Astrocyte (in vitro differentiated cells and primary cell): ENCODE measurements at places on chromosomes 1 and 21. TPM values are rescaled to one million over a fixed set of nuclear protein-coding genes. Genes with fewer than 3 reads are reported as not detected.

The ANGPTL3 gene
- total RNA-seq: not detected in 2 replicates

The EXTL1 gene
- total RNA-seq: 26.4 and 39.9 TPM in 2 replicates

The NTRK1 gene
- total RNA-seq: 0.10 and 0.27 TPM in 2 replicates

The CFAP74 gene
- total RNA-seq: not detected in 2 replicates

The CFAP141 gene
- not detected in 2 replicates for total RNA-seq

The CRNN gene
- total RNA-seq: not detected in 2 replicates

The RAP1GAP gene
- total RNA-seq: 3.2 and 5.4 TPM in 2 replicates

The LPAR3 gene
- 0.70 and 0.91 TPM in 2 replicates for total RNA-seq

The C4BPA gene
- not detected in 2 replicates for total RNA-seq

The LRRC39 gene
- 0.22 and 0.57 TPM in 2 replicates for total RNA-seq

The CFHR2 gene
- total RNA-seq: not detected in 2 replicates

The CYP4Z1 gene
- total RNA-seq: not detected in 2 replicates

The PLPPR5 gene
- total RNA-seq: 0.09 and 0.12 TPM in 2 replicates

The SLAMF6 gene
- not detected in 2 replicates for total RNA-seq

The C8B gene
- total RNA-seq: not detected in 2 replicates

The BROX gene
- total RNA-seq: 44.7 and 49.5 TPM in 2 replicates

The ITLN2 gene
- not detected in 2 replicates for total RNA-seq

The CRYZ gene
- total RNA-seq: 29.8 and 31.0 TPM in 2 replicates

The RNASEL gene
- total RNA-seq: 1.8 and 2.5 TPM in 2 replicates

The IL12RB2 gene
- total RNA-seq: 0.11 TPM in 1 of 2 replicates, not detected in the other

The ATP1A4 gene
- total RNA-seq: not detected in 2 replicates

The TAS1R3 gene
- total RNA-seq: 0.41 and 0.50 TPM in 2 replicates

The PLCH2 gene
- 2.0 and 2.2 TPM in 2 replicates for total RNA-seq
